ENCODE measurements at places on chromosomes 3 and 15.
A peak's percentile ranks its signal among the peaks of the same experiment; 100 is the strongest.

DNA sequence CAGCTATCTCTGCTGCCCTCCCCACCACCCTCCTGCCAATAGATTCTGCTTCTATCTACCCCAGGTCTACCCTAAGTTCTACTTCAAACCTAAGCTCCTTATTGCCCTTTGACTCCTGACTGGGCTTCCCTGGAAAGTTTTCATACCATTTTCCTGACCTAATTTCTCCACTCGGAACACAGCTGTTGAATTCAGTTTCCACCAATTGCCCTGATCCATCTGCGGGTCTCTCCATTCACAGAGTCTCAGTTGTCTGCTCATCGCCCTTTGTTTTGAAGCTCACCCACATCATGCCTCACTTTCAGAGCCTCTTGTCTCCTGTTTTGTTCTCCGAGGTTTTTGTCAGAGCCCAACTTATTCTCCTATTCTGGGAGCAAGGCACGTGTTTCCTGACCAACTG lies 56.8 kb upstream of the ABI3BP start:
- no peak for DNase-seq

- DNase-seq, result no peak
Observed at GRCh38 chr3:13138833-13139145, 65.6 kb upstream of the IQSEC1 start.

DNA sequence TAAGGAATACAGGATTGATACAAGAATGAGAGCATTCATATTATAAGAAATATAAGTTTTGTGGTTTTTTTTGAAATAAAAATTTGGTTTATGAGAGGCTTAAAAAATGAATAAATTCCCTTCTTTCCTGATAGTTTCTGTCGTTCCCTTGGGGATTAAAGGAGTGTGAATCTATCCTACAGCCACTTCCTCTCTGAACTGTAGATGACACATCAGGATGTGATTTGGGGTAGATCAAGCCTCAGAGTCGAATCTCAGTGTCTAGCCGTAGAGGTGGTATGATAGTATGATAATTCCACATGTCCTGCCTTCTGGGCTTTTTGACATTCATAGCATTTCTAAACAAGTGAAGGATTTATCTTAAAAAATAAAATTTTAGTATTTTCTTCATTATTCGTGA lies 343.1 kb downstream of the LPP start:
- DNase-seq, result no peak

- no peak for DNase-seq
Observed at GRCh38 chr15:44873103-44873502, 83.4 kb upstream of the TERB2 start.

DNA sequence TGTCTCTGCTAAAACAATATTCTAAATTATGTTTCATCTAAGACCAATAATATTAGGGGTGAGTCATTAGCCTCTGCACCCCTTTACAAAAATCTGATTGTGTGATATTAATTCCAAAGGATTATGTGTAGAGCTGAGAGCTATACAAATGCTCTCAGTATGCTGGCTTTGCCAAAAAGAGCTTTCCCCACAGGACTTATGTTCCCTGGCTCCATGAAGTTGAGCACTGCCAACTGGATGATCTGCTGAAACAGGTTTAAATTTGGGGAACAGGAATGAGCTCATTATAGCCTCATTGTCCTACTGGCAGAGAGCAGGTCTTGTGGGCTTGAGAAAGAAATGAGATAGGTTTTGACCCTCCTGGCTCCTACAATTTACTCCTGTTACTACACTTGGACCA lies 347.8 kb upstream of the LMCD1 start:
- DNase-seq, result no peak

DNA sequence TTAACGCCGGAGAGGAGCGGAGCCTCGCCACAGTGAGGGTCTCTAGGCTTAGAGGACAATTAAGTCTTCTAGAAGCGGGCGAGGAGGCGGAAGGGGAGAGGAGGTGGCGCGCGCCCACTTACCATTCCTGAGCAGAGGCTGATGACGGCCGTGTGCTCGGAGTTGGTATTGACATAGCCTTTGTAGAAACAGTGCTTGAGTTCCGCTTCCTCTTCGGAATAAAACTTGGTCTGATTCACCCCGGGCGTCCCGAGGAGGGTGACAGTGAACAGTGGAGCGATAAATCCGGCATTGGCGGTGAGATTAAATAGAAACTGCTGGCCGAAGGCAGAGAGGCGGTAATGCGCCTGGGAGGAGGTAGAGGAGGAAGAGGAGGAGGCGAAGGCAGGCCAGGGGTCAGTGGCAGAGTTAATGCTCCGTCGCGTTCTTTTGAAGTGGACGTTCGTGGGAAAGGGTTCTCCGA lies 1.3 kb downstream of the ADAMTS9 start:
- DNase-seq, result no peak

DNA sequence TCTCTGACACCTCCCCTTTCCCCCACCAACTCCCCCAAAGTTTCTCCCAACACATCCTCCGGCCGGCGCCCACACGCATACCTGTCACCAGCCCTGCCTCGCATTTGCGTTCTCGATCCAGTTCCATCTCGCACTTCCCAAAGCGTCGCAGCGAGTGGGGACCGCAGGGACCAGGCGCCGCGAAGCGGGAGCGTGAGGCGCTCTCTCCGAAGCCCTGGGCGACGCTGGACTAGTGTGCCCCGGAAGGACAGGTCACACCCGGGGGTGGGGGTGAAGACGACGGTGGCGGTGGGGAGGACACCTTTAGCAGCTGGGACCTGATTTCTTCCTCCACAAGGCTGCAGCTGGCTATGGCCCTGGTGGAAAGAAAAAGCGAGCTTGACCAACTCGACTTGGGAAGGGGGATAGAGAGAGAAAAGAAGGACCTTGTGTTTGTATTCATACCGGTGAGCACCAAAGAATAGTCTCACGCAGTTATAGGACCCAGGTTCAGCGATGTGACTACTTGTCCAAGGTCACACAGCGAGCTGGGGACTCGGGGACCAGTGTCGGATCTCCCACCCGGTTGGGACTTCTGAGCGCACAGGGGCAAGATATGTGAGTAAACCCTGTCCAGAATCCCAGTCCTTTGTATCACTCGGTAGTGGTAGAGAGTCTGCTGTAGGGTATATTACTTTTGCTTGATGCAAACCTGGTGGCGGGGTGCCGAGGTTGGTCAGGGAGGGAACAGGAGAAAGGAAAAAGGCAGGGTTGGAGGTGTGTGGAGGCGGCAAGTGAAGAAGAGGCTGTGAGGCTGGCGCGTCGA lies 607 bp upstream of the GHSR start:
- no peak for DNase-seq

- DNase-seq, result no peak
Observed at GRCh38 chr15:73560501-73561117, 72.6 kb downstream of the NPTN start.

DNA sequence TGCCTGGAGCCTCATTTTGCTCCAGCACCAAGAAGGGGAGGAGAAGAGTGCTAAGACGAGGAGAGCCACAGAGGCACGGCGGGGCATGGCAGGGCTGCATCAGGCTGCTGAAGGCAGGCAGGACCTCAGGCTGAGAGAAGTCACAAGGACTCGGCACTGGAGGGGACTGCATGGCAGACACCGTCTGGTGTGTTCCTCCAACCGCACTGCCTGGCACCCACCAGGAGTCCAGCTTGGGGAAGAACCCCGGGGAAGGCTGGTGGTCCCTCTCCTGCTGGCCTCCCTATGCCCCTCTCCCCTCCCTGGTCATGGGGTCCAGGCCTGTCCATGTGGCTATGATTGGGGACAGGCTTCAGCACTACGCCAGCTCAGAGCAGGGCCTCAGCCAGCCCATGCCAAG lies 153.2 kb upstream of the MEF2A start:
- DNase-seq, result no peak

DNA sequence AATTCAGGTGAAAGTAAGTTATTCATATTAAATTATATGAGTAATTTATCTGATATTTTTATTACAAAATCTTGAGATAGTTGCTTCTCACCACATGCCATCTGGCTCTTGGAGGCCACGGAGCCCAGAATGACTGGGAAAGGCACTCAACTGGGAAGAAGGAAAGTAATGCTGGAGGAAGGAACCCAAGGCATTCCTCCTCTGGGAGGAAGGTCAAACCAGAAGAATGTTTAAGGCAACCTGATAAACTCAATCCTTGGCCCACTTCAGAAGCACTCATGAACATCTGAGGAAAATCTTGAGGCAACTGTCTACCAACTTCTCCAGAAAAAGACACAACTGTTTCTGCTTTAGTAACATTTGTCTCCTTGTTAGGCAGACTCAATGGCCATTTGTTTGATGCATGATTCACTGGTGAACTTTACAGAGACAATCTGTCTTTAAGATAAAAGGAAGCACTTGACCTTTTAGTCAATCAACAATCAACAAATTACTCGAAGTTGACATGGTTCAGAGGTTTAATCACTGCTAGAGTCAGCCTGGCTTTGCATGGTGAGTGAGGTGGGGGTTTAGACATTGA lies 261.4 kb upstream of the MME start:
- no peak for DNase-seq

- no peak for DNase-seq
Observed at GRCh38 chr3:151625086-151625485, 108.6 kb upstream of the AADACL2 start.

GRCh38 chr15:79071901-79072300 lies 18.7 kb downstream of the RASGRF1 start:
- no peak for DNase-seq

DNA sequence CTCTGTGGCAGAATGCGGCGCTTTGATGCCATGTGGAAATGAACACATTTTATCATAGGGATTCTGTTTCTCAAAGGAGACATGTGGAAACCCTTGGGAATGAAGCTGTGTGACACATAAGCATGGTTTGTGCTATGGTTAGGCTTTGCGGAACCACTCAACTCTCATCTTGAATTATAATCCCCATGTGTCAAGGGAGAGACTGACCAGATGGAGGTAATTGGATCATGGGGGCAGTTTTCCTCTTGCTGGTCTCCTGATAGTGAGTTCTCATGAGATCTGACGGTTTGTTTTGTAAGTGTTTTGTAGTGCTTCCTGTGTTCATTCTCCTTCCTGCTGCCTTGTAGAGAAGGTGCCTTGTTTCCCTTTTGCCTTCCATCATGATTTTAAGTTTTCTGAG lies 1109.2 kb upstream of the ALCAM start:
- DNase-seq, result no peak

- DNase-seq, result no peak
Observed at GRCh38 chr15:89772932-89773583, 3.1 kb upstream of the MESP2 start.

- no peak for DNase-seq
Observed at GRCh38 chr3:123831420-123831819, 52.7 kb downstream of the MYLK start.

GRCh38 chr15:70474471-70475406 lies 288.6 kb downstream of the UACA start:
- DNase-seq, result peak; percentile 54

DNA sequence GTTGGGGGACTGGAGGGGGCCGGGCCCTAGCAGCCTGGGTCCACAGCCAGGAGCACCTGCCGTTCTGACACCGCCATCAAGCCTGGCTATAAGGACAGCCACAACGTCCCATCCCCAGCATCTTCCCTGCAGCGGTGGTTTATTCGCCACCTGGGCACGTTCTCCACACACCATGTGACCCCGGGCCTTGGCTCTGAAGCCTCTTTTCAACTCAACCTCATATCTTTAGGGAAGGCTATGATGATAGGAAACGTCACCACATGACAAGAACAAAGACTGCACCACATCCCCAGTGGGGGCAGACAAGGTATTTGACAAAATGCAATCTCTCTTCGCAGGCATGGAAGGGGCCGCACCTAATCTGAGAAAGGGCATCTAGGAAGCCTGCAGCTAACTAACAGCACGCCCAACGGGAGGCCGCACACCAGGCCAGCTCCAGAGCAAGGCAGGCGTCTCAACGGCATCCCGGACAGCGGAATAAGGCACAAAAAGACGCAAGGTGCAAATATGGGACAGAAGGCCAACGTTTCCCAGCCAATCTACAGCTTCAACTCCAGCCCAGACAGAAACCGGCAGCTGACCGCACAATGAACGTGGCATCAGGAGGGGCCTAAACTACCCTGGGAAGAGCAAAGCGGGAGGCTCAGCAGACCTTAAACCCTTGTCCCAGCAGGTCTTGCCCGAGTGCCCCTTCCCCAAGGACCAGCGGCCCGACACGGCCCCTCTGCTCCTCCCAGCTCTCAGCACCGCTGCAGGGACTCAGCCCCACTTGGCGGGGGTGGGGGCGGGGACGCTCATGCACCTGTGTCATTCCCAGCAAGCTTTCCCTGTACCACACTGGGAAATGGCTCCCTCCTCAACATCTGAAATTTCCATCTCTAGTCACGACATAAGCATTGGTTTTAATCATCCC lies 41.9 kb downstream of the NIPA2 start:
- no peak for DNase-seq

GRCh38 chr3:10108091-10108490 lies at the start of gene FANCD2OS:
FANCD2OS (minus strand) TSS chr3:10108255; CDS start chr3:10104774, 3,481 bp downstream.
- no peak for DNase-seq

DNA sequence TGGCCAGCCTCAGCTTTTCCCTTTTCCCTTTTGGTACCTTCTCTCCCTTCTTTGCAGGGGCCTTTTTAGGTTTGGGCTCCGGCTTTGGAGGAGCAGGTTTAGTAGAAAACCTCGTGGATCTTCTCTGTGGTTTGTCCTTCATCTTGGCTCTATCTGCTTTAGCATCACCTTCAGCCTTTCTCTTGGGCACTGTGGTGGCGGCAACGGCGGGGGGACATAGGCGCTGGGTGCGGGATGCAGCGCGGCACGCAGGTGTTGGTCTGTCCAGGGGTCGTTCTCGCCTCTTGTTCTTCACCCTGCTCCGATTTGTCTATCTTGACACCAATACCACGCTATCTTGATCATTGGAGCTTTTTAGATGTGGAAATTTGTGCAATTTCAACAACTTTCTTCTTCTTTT lies 64.5 kb upstream of the SMAD3 start:
- no peak for DNase-seq

GRCh38 chr15:78944202-78944625 lies 632 bp downstream of the CTSH start:
- no peak for DNase-seq

DNA sequence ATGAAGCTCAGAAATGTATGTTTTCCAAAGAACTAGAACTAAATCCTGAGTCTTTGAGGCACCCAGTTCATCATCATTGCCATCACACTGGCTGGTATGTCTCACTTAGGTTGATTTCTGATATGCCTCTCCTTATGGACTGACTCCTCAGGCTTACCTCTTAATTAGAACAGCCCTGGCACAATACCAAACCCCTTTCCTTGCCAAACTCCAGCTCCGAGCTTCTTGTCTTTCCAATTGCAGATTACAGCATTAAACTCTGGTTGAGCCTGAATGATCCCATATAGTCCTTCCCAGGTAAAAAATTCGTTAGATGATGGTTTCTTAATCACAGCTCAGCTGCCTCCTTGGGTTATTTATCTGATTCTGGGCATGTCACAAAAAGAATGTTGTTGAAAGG lies 66.3 kb downstream of the RTP4 start:
- DNase-seq, result no peak

DNA sequence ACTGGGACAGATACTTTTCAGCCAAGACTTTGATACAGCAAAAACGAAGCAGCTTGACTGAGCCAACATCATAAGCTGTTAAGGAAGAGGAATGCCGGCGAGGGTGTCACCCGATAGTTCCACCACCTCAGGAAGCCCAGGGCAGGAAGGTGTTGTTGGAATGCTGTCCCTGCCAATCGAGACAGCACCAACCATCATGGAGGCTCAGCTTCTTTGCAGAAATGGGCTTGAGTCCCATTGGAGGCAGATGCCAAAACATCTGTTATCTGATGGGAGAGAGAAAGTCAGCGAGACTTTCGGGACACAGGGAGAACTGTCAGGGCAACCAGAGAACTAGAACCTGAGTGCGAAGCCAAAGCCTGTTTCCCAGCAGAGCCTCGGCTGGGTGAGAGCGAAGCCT lies 50.7 kb downstream of the CA12 start:
- no peak for DNase-seq

GRCh38 chr3:48516571-48516970 lies 12.6 kb upstream of the SHISA5 start:
- DNase-seq, result no peak
